Suprapubic skin (tissue), 4 donors: ENCODE measurements at places on chromosomes 2 and 18. TPM values are rescaled to one million over a fixed set of nuclear protein-coding genes. Genes with fewer than 3 reads are reported as not detected.

DNA sequence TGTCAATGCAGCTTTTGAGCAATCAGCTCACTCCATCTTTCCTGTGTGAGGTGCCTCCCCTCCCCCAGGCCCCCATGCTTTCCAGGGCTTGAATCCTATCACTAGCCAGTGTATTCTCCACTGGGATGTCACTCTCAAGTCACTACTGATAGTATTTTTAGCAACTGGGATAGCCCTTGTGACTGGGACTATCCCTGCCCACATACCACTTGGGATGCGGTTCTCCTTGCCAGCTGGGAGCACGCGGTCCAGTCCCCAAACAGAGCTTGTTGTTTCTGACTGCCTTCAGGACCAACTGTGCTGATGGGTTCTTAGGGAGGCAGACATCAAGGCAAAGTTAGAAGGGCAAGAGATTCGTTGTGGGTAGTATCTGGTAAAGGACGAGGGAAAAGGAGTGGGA is 134.9 kb downstream of the FAM161A start:
- DNase-seq, result no peak

DNA sequence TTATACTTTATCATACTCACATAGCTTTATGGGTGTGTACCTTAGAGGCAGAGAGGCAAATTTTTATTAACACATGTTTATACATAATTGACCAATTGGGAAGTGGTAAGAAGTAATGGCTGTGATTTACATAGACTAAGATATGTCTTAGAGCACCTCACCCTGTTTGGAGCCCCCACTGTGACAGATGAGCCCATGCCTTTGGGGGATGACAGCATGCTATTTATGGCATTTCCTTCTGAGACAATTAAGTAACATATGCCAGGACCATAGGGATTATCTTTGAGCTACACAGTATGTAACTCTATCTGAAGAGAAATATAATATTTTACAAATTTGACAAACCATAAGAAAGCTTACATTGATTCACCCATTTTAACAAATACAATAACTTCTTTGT is 1655.3 kb upstream of the ACVR2A start:
- no peak for DNase-seq

DNA sequence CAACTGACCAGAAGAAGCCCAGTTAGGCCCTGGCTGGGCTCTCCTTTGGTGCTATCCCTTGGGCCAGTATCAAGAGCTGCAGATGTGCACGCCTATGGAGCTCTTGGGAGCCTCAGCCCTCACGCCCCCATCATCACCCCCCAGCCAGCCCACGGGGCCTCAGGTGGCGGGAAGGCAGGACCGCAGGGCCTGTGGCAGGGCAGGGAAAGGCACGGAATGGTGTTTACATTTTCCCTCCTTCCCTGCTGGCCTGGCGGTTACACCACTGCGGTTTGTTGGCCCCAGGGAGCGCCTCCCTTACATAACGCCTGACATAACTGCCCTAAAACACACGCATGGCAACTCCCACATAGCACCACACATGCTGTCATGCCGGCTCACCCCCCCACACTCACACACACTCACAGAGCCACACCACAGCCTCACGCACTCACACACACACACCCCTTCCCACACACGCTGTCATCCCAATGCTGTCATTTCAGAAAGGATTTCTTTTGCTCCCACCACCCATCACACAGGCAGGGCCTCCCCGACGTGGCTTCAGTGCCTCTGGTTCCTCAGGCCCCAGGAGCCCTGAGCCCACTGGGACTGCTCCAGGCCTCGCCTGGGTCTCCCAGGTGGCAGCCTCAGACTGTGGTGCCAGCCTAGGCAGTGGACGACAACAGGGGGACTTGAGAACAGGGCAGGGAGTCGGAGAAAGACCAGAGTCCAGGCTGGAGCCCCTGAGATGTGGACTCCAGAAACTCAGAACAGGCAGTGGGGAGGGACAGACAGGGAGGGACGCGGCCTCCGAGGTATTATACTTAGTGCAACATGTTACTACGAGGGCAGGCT is 15.7 kb downstream of the ZFP36L2 start:
- peak; percentile 84 for DNase-seq

DNA sequence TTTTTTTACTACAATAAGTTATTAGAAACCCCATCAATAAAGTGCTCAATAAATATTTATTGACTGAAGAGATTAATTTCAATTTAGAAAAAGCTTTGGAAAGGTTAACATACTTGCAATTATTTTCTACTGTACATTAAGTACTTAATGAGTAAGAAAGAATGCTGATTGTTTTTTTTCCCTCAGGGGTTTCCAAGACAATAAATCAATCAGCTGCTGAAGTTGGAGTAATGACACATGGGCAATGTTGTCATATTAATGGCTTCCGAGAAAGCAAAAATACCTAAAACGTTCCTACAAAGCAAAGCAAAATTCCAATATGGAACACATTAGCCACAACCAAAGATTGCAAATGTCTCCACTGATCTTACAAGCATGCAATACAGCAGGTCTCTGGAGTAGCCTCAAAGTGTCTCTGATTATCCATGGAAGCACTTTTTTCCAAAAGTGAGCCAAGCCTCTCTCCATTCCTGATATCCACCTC is 66.7 kb downstream of the ZC3H6 start:
- no peak for DNase-seq

DNA sequence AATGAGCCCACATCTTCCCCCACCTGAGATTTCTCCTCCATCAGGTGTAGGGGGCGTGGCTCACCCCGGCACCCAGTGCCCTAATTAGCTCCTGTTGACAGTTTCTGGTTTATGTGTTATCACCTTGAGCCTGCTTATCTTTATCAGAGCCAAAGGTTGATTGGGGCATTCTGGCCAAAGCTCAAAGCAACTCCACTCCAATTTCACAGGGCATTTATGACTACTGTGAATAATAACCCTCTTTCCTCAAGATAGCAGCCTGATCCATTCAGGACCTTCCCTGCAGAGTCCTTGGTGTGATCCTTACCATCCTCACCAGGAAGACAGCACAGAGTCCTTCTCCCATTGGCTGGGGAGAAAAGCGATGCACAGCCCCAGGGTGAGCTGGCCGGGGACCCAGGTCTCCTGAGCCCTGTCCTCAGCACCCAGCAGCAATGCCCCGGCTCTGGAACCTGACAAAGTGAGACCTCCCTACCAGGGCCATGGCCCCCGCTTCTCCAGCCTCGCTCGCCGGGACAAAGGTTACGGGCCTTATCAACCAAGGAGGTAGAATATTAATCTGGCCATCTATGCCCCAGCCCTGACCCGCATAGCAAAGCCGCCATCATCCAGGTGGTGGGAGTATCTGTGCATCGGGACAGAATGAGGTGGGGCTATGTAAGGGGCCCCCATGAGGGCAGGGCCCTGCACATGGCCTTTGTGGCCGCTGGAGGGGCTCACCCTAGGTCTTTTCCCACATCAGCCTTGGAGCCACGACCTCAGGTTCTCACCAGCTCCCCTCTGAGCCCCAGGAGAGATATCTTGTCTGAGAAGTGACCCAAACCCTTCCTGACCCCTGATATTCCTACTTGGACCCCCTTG is 64.5 kb downstream of the ZFP36L2 start:
- DNase-seq, result no peak

DNA sequence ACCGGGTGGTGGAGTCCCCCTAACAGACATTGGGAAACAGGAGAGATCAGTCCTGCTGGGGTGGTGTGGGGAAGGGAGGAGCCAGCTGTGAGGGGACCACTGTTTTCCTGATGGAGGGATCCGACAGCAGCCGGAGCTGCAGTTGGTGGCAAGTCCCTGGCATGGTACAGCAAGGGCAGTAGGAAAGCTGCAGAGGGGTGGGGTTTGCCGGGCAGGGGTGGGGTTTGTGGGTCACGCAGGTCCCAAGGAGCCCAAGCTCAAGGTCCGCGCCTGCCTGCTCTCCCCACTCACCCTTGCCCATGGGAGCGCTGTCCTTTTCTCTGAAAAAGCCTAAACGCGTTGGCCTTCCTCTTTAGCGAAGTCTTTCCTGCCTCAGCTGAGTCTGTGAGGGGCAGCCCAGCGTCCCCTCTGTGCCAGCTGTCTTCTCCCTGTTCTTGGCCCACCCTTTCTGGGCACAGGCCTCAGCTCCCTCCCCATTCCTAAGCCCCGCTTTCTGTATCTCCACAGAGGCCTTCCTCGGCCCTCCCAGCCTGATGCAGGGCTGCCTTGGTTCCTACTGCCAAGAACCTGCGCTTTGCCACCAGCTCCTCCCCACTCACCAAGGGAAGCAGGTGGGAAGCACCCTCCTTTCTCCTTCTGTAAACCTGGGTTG is 29.3 kb upstream of the INHBB start:
- DNase-seq, result peak; percentile 60

DNA sequence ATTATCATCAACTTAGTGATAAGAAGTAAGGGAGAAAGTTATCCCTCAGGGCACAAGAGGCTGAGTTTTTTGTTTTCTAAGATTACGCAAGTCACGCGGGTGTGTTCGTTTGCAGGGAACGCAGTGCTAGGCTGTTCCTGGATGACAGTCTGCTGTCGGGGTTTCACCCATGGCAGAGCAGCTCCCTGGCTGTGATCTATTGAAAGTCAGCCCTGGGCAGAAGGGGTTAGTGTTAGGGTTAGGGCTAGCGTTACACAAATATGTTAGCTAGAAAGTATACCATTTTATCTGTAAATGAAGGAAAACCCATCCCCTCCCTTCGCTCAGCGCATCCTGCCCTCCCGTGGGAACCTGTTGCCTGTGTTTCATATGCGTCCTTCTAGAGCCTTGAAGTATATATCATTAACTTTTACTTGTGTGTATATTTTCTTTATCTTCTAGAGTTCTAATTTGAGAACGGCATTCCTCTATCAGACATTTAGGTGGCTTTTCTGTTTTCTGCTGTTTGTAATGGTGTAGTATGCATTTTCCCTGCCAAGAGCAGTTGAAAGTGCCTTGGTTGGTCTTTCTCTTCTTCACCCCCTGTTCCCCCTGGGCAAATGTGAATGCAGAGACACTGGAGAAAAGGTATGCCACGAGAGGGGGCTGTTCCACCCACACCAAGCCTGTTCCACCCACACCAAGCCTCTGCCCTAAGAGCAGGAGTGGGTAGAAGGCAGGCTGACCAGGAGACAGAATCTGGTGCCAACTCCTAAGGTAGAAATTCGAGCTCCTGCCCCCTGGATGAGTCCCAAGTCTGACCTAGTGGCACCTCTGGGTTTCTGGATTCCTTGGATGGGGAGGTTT is 47.0 kb downstream of the ARMC9 start:
- no peak for DNase-seq

GRCh38 chr2:106020821-106021661 is 173.1 kb downstream of the UXS1 start:
- DNase-seq, result no peak

GRCh38 chr2:104658144-104658835 is 195.6 kb upstream of the POU3F3 start:
- DNase-seq, result peak; percentile 85

DNA sequence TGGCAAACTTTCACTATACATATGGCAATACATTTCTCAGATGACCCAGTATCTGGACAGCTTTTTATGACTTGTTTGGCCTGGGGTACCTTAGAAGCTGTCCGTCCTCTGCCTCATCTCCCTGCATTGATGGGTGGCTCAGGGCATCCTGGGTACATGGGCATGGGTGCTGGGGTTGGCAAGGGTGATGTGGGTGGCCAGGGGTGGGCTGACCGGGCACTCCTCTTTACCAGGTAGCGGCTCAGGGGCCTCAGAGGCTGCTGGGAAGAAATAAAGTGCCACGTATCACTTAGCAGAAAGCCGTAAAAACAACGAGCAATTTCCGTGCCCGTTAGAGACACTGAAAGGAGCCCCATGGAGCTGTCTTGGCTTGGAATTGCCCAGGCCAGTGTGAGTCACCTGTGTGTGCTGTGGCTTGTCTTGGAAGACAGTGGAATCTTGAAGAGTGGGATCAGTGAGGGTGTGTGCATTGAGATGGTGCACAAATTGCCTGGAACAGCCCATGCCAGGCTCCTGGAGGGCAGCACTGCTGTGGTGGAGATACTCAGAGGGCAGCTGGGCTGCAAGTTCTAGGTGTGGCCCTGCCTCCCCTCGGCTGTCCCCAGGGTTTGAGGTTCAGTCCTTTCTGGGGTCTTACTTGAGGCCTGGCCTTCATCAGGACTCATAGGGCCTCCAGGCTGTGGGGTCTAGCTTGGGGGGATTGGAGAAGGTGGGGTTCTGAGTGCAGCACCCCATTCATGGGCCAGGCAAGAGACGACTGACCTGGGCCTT is 88.8 kb downstream of the FHOD3 start:
- DNase-seq, result no peak

GRCh38 chr2:217685255-217685605 is 317.6 kb downstream of the TNS1 start:
- DNase-seq, result no peak

- DNase-seq, result no peak
These were observed 28.8 kb upstream of the WDR75 start for GRCh38 chr2:189412330-189412953.

- DNase-seq, result no peak
These were observed 108.5 kb downstream of the WDSUB1 start for GRCh38 chr2:159177957-159178356.

DNA sequence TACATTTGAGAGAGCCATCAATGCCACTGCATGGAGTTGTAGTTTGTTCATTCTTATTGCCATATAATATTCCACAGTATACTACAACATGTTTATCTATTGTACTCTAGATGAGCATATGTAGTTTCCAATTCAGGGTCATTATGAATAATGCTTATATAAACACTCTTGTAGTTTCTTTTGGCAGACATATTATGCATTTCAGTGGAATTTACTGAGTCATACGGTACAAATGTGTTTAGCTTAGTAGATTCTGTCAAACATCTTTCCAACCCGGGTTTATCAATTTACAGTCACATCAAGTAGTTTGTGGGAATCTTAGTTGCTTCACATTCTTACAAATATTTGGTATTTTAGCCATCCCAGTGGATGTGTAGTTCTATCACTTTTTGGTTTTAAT is 161.1 kb downstream of the KCNH7 start:
- no peak for DNase-seq

GRCh38 chr18:37481072-37481471 is 84.5 kb downstream of the CELF4 start:
- DNase-seq, result no peak

- no peak for DNase-seq
These were observed 315.3 kb upstream of the GULP1 start for GRCh38 chr2:187976259-187976985.

GRCh38 chr2:237421542-237422116 is 7.7 kb upstream of the COL6A3 start:
- DNase-seq, result peak; percentile 92

- DNase-seq, result peak; percentile 81
These were observed 636 bp downstream of the ARL4C start for GRCh38 chr2:234496055-234496834.

DNA sequence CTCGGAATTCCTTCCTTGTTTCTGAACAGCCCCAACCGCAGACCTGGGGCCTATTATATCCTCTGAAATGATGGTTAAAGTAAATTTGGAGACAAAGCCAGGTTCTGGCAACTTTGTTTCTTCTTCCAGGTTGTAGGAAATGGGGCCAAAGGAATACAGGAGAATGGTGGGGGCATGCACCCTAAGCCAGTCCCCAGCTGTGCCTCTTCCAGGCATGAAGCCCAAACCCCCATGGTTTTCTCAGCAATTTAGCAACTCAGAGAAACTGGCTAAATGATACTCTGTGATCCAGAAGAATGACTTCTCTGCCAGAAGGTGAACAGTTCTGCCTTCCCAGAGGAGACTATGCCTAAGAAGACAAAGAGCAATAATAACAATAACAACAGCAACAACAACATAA is 635.0 kb upstream of the FANCL start:
- DNase-seq, result no peak

Gene PAIP2B
- 30.0 TPM for total RNA-seq

Gene HJURP
- 1.7 TPM for total RNA-seq

Gene POTEI
- not detected for total RNA-seq

Gene CPO
- total RNA-seq, result not detected

Gene TFCP2L1
- total RNA-seq, result 46.6 TPM

Gene ACADL
- 8.8 TPM for total RNA-seq

Gene MC5R
- total RNA-seq, result 0.26 TPM

Gene CXCR4
- total RNA-seq, result 5.5 TPM
